Fibroblast of skin of scalp (primary cell): ENCODE measurements at places on chromosomes 4 and X.

DNA sequence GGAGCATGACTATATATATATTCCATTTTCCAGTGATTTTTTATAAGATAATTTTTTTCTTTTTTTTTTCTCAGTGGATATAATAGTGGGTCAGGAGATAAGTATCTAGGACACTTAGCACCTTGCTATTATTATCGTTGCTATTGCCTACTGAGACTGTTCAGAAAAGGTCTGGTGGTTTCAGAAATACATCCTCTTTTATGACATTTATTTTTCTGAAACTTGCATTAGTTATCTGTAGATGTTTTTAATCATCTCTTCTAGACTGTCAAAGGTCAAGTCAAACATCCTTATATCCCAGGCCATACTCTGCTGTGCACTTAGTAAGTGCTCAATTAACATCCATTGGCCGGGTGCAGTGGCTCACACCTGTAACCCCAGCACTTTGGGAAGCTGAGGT, 72.9 kb upstream of the MED14 start:
- DNase-seq, result no peak

GRCh38 chr4:93396272-93396671, 432.3 kb upstream of the ATOH1 start:
- peak; percentile 82 for DNase-seq

GRCh38 chr4:180949424-180950213, 1293.6 kb upstream of the TENM3 start:
- DNase-seq, result no peak

- DNase-seq, result no peak
Measured at GRCh38 chr4:163566257-163566796, 71.8 kb downstream of the TMA16 start.

DNA sequence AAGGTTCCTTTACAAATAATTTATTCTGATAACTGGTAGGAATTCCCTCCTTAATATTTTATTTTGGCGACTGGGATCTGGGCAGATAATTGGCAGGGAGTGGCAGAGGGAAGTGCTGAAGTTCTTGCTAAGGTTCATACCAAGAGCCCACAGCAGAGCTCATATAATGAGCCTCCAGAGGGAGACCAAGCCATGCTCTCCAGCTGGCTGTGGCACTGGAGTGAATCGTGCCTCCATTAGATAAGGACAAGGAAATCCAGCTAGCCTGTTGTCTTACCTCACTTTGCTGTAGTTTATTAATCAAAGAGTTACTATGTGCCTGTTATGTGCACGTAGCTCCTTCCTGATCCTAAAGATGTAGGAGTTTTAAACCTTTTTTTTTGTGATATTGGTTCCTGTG, 1.3 kb downstream of the ASB12 start:
- DNase-seq, result no peak

- no peak for DNase-seq
Measured at GRCh38 chr4:159416073-159416472, 313.2 kb downstream of the RAPGEF2 start.

DNA sequence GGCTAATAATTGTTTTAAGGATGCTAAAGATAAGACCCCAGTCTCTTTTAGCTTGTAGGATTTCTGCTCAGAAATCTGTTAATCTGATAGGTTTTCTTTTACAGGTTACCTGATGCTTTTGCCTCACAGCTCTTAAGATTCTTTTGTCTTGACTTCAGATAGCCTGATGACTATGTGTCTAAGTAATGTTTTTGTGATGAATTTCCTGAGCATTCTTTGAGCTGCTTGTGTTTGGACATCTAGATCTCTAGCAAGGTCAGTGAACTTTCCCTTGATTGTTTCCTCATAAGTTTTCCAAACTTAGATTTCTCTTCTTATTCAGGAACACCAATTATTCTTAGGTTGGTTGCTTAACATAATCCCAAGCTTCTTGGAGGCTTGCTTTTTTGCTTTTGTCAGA, 104.1 kb downstream of the ZNF518B start:
- DNase-seq, result no peak
